ENCODE measurements at places on chromosomes 1 and 21.

- no peak for DNase-seq
Observed at GRCh38 chr1:5385096-5385799, 607.0 kb downstream of the NPHP4 start.

DNA sequence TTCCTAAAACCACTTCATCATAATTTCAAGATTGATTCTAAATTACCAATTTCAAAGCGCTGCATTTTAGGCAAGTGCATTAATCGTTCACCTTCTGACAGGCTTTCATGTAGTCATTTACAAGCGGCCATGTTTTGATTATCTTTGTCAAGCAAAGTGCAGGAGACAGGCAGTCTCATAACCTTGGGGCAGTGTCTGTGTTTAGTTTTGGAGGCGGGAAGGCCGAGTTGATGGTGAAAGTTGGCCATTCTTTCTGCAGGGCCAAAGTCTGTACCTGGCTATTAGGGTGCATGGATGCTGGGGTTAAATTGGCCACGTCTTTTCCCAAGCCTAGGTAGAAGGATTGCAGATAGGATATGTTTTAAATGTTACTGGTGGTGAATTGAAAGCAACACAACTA lies 2.9 kb downstream of the AGPAT3 start:
- DNase-seq = no peak

DNA sequence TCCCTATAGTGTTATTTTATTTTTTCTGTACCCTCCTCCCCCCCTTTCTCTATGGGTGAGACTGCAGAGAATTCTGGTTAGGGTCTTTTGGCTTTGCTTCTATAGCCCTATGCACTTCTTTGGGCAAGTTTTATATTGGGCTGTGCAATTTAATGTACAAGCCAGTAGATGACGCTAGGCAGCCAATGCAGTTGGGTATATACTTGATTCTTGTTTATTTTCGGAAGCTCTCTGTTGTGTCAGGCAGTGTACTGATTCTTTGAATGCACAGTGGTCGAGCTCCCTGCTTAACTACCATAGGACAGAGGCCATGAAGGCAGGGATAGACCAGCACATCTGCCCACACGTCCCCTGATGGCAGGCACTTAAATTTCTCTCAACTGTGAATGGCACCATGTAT lies 34.1 kb upstream of the GPR52 start:
- no peak for DNase-seq

GRCh38 chr1:5001466-5001865 lies 347.1 kb downstream of the AJAP1 start:
- DNase-seq = no peak

DNA sequence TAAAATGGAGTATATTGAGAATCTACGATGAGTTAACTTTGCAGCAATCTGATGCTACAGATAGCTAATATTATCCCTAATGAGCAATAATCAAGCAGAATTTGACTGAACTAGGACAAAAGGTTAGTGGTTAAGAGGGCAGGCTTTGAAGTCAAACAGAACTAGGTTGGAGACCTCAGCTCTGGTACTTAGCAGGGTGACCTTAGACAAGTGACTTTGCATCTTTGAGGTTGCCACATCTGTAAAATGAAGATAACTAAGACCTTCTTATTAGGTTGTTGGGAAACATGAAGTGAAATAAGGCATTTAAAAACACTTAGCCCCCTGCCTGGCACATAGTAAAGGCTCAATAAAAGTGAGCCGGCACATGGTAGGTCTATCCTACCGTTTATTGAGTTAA lies 4.3 kb upstream of the FUCA1 start:
- no peak for DNase-seq

DNA sequence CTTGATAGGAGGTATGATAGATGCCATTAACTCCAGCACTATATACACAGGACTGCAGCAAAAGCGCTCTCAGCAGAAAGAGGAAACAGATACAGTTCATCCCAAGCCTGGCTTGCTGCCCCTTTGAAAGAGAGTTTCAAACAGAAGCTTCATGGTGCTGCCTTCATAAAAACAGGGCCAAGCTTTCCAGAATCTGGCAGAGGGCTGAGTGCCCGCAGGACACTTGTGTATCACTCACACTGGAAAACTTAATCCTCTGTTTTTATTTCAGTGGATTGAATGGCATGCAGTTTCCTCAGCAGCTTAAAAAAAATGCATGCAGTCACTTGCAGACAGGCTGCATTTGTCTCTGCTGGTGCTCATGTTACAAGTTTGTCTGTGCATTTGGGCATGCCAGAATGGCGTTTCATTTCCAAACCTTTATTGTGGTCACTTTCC lies 40.4 kb downstream of the KCNJ15 start:
- no peak for DNase-seq

DNA sequence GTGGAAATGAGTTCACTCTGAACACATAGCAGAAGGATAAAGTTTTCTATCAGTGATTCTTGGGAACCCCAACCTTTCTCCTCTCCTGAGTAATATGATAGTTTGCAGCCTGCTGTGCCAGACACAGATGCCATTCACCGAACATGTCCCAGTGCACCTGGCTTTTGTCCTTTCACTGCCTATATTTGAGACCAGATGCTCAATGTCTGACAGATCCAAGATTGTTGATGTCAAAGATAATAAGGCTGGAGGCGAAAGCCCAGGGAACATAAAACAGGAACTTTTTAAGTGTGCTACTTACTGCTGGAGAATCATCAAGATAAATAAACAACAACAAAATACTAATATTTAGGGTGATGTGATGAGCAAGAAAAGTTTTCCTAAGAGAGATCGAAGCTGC lies 139.3 kb downstream of the TIAM1 start:
- no peak for DNase-seq

DNA sequence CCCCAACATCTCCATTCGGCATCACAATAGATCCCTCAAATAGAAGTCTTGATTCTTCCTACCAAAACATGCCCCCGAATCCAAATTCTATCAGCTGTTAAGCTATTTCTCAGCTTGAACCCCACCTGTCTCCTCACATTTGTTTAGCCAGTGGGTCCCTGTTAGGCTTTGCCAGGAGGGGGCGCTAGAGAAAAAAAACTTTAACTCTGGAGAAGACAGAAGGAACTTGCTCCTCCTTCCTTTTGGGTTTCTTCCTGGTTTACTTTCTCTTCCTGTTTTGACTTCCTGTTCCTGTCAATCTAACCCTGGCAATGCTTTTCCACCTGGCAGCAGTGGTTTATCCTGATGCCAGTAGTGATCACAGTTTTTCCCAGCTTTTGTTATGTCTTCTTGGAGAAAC lies 95.6 kb upstream of the KCNK1 start:
- DNase-seq = no peak

All from GM18507 (cell line).